Tibial artery (tissue), 4 donors: ENCODE measurements at places on chromosomes 2 and 18.

DNA sequence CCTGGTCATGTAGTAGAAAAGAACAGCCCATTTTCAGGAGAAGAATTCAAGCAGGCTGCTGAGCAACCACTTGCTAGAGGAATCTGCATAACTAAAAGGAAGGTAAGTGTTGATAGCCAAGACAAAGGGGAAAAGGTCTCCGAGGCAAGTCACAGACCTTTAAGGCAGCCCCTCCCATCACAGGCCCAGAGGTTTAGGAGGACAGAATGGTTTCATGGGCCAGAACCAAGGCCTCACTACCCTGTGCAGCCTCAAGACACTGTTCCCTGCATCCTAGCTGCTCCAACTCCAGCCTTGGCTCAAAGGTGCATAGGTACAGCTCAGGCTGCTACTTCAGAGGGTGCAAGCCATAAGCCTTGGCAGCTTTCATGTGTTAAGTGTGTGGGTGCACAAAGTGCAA is 238.6 kb upstream of the CYP26B1 start:
- no peak for DNase-seq

DNA sequence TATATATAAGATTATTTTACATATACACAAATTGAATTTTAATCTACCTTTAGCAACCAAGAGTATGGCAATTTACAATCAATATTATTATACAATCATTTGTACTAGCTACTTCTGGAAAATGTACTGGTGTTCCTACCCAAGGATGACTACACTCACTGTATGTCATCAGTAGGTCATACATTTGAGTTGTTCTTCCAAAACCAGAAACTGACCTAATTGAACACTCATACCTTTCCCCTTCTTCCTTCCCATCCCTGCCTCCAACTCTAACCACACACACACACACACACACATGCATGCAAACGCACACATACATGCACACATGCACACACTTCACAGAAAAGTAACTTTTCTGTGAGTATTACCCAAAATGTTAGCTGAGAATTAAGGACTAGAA is 8.2 kb upstream of the ERCC3 start:
- no peak for DNase-seq

DNA sequence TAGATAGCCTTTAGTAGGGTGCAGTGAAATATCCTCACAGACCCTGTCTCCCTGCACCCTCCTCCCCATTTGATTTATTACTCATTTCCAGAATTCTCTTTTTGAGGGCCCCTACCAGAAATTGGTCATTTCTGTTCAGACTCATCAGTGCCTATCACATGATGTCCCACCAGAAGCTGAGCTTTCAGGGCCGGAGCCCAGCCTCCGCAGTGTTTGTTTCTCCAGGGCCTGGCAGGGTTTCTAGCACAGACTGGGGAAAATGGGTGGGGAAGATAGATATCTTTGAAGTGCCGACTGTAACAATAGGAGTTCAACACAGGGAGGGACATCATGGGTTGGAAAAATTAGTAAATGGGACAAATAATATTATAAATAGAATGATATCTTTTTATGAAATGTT is 208.0 kb downstream of the PTGR3 start:
- DNase-seq, result no peak

GRCh38 chr18:36196238-36196995 is 9.1 kb downstream of the MOCOS start:
- DNase-seq, result no peak

DNA sequence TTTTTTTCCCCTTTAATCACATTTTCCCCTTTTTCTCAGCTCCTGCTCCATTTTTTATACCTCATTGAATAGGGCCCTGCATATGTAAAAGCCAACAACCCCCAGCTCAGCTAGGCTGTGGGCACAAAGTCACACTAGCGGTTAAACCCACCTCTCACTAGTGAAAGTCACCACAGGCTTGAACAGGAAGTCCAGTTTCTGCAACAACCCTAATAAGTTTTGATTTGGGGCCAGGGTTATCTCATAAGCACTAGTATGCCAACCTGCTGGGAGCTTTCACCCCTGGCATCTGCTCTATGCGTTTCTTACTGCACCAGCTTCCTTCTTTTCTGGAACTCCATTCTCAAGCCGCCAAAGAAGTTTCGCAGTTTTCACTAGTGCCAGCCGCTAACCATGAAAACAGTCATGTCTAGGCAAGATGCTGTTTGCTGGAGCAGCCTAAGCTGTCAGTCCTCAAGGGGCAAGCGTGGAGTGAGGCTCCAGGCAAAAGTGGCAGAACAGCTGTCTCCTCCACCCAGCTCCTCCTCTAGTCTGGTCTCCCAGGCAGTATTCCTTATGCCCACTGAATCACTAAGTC is 197.0 kb upstream of the MEIS1 start:
- DNase-seq, result no peak

DNA sequence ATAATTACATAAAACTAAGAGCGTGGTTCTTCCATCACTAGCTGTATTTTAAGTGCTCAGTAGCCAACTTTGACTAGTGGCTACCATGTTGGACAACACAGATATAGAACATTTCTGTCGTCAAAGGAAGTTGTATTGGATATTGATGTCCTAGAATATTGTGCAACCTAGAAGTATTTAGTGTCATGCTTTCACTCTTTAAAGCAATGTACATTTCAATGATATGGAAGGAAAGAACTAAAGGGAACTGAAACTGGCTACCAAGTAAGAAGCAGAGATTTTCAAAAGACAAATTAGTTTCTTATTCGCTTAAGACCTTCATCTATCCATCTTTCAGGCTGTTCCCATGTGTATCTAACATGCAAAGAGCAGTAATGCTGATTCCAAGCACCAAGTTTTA is 85.4 kb upstream of the EML6 start:
- no peak for DNase-seq

- DNase-seq, result no peak
Measured at GRCh38 chr2:68248361-68248760, 4.0 kb downstream of the PPP3R1 start.

DNA sequence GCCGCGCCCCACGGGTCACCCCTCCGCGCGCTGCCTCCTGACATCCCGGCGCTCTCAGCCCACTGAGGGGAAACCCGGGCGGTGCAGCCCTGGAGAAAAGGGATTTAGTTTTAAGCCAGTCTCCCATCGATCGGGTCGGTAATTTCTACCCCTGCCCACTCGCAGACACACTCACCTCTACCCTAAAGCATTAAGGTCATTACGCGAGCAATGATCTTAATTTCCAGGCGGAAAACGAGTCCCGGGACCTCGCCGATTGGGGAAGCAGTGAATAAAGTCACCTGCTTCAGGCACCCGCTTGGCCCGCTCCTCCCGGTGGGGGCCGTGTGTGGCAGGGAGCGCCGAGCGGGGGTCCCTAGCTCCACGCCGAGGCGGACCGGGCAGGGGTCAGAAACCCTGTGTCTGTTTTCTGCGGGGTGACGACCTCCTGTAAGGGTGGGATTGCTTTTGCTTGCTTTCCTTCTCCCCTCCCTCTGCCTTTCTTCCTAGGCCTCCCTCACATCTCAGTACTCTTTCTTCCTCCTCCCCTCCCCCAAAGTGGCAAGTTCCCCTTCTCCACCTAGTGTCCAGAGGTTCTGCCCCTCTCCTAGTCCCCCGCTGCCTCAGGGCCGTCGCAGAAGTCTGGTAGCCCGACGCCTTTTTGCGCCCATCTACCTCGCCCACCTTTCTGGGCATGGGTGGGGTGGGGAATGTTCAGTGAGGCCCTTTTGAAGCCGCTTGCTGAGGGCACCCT is 142.6 kb downstream of the MEIS1 start:
- no peak for DNase-seq

DNA sequence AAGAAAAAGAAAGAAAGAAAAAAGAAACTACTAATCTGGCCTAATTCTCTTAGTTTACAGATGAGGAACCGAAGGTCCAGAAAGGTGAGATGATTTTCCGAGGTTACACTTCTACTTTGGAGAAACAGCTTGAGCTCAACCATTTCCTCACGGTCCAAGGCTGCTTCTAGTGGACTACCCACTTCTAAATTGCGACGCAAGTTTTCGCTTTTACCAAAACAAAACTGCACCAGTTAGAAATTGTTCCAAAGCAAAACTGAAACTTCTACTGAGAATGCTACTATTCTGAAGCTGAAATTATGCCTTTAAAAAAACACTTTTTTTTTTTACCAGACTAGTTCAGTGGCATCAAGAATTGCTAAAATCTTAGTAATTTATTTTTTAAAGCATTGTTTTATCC is 101.6 kb downstream of the INO80D start:
- DNase-seq, result no peak

- no peak for DNase-seq
Measured at GRCh38 chr2:112251271-112251670, 3.6 kb downstream of the ZC3H8 start.

DNA sequence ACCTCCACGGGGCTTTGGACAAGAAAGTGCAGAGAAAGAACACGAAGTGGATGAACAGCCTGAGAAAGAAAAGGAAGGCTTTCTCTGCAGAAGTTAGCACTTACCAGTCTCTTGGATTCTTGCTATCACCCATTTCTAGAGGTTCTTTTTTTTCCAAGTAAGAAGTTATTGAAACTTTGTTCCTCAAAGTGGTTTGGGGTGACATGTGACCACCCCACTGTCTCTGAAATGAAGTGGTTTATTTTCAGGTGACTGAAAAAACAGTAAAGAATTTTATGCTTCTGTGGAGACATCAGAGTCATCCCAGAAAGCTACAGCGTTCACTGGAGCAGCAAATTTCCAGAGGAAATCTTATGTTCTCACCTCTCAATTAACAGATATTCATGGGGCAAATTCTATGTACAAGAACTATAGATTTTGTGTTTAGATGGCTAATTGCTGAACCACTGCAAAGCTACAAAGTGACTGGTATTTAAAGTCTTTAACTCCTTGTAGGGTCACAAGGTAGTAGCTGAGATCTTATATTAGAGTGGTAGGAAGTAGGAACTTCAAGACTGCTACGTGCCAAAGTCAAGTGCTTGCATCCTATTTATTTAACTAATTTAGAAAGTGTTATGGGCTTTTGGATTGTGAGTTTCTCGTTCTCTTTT is 267.5 kb downstream of the TGIF1 start:
- no peak for DNase-seq

GRCh38 chr2:168138901-168139300 is 108.5 kb downstream of the STK39 start:
- no peak for DNase-seq

DNA sequence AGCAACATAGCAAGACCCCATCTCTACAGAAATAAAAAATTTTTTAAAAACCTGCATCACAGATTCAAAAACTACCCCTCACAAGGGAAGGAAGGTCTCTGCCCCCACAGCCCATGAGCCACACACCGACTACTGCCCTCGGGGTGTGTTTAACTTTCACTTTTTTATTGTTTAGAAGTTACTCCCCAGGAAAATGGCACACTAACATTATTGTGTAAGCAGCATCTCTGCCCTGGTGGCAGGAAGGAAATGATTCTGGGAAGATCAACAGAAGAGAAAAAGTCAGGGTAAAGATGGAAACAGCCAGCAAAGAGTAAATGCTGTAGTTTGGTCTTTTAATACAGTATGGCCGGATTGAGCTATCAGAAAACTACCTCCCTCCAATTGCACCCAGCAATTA is 21.9 kb downstream of the TRABD2A start:
- DNase-seq, result no peak

DNA sequence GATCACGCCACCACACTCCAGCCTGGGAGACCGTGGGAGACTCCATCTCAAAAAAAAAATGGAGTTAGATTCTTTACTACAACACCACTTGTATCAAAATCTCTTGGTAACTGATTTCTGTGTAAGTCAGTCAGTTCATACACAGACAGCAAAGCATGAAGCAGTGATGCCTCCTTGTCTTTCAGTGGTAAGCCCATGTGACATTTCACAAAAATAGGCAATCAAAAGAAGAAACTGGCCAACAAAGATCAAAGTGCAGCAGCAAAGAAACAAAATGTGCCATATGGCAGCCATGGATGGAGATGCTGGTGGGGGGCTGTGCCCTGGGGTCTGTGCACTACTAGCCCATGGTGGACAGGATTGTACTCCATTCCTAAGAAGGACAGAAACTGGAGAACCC is 6.7 kb upstream of the RAB12 start:
- no peak for DNase-seq

GRCh38 chr18:45652303-45653080 is 37.2 kb downstream of the SLC14A2 start:
- DNase-seq, result no peak

DNA sequence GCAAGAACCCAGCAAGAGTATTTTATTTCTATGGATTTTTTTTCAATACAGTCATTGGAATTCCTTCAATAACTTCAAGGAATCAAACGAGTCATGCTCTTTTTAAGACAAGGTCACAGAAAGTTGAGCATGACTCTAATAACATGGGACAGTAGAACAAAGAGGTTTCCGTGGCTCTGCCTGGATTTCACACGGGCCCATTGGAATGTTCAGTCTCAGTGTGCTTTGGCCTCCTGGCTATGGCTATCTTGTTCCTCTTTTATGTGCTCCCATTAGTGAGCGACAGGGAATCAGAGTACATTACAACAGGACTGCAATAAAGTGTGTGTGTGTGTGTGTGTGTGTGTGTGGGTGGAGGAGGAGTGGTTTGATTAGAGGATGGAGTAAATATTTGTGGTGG is 312.4 kb downstream of the DCC start:
- no peak for DNase-seq

- no peak for DNase-seq
Measured at GRCh38 chr2:159613651-159614285, 2.6 kb downstream of the BAZ2B start.

DNA sequence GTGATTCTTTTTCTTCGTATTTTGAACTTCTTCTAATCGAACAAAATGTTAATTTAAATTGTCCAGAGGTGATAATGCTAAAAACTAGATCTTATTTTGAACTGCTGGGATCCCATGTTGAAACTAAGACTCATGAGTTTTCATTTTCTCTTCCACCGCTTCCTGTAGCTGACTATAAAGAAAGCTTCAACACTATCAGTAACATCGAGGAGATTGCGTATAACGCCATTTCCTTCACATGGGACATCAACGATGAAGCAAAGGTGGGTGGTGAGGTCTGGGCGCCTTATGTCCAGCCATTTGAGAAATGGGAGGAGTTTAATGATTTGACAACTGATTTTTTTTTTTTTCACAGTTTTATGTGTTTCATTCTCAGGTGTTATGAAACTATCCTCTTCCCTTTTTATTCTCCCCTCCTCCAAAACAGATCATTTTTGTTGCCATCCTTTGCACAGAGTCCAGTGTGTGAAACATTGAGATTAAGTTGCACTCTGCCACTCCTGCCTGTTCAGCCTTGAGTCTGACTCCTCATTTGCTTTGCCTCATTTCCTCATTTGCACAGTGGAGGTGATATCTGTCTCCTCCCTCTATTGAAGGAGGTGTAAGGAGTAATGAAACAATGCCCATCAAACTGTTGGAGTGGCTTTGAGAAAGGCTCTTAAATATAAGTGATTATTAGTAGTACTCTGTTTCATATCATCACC is 13.8 kb downstream of the GRHL1 start:
- no peak for DNase-seq

DNA sequence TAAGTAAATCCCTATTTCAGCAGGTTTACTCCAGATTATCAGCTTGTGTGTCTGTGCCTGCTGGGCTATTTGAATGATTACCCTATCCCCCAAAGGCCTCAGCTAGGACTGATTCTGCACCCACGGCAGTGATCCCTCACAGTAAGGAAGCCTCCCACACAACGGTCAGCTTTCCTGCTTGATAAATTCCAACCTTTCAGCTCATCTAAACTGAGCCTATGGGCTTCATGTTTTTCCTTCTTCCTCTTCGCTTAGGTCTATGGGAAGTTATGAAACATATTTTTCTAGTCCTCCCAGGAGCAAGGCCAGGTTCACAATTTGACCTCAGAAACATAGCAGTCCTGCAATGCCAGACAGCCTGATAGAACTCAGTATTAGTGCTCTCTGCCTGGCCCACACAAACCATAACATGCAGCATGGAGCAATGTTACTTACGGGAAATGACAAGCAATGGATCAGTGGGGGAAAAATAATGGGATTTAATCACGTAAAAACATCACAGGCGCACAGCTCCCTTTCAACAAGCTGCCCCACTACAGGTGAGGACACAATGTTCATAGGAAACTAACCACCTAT is 170.9 kb downstream of the ZNF521 start:
- no peak for DNase-seq
